ENCODE measurements at places on chromosomes 7 and 10.

DNA sequence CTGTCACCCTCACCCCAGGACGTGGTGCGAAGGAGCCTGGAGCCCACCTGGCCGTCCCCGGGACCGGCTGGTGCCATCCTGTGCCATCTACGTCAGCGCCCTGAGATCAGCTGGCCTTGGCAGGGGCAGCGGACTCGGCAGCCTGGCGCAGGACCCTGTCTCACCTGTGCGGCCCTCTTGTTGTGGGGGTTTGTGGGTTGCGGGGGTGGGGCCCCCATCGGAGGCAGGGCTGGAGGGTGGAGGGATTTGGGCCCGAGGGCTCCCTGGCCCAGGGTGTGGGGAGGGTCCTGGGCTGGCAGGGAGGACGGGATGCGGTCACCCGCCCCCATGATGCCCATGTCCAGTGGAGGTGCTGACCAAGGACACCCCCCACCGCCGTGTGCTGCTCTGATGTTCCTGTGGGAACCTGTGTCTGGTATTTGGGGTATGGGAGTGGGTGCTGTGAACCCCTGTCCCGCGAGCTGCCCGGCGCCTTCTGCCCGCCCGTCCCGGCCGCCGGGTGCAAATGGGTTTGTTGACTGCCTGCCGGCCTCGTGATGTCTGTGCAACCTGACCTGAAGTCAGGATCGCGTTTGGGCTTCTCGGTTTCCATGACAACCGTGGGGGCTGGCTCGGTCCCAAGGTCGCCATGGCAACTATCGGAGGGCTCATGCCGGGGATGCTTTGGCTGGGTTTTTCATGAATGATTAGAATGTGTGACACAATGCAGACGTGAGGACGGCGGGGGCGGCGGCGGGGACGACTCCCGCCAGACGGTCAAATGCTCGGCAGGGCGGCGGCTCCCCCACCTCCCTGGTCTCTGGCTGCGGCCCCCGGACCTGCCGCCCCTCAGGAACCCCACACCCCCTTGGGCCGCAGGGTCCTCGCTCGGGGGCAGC lies 7.3 kb downstream of the MAFK start:
- peak; percentile 82 for DNase-seq

DNA sequence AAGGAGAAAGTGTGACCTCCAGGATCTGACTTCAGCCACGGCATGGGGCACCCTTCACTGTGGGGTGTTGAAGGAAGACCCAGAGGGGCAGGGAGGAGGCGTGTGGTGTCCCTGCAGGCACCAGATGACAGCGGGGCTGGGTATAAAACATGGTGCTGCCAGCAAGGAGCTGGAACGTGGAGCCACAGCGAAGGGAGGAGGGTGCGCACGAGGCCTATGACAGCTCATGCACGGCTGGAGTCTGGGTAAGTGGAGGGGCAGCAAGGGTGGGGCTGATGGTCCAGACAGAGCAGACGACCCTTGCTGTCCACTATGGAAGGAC lies 27.8 kb upstream of the FOXL3 start:
- DNase-seq: no peak

- no peak for DNase-seq
Observed at GRCh38 chr7:105778956-105779355, 97.4 kb downstream of the ATXN7L1 start.

DNA sequence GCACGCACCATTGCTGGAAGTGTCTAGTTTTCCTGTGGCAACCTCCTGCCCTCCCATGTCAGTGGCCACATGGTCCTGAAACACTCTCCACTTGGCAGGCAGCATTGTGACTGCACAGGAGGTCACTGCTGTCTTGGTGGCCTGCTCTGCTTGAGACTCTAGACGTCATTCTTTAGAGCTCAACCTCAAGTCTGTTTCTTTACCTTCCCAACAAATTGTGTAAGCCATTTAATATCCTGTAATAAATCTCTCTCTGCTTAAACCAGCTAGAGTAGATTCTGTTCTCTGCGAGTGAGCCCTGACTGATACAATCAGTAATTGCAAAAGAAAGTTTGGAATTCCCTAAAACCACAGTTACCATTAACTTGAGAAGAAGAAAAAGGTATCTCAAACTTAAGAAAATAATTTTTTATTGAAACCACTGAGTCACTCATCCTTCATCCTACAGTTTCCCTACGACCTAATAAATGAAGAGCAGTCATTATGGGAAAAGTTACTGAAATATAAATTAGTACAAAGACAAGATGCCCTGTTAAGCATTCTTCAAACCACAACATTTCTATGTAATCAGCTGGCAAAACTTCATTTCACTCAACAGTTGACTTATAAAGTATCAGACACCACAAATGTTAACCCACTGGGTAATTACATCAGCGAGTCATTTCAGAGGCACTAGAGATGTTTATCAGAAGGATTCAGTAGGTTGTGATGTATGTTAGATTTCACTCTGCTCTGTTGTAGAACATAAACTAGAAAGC lies 18.0 kb downstream of the SLC25A13 start:
- no peak for DNase-seq

DNA sequence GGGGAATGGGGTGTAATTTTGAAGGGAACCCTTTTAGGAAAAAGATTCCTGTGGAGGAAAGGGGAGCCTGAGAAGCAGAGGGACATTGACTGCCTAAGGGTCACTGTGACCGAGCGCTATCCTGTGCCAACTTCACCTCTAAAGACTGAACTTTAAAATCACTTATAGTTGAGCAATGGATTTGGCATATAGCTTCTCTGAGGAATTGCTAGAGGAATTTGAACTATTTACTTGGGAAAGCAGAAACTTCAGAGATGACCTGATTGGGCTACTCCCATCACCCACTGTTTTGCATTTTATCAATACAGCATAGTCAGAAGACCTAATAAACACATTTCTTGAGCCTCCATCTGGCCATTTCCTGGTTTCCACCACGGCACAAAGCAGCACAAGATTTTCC lies 23.7 kb upstream of the WNT16 start:
- no peak for DNase-seq

- no peak for DNase-seq
Observed at GRCh38 chr7:17347401-17347800, 48.9 kb downstream of the AHR start.

GRCh38 chr10:118521415-118522117 lies 73.9 kb downstream of the PRLHR start:
- no peak for DNase-seq

DNA sequence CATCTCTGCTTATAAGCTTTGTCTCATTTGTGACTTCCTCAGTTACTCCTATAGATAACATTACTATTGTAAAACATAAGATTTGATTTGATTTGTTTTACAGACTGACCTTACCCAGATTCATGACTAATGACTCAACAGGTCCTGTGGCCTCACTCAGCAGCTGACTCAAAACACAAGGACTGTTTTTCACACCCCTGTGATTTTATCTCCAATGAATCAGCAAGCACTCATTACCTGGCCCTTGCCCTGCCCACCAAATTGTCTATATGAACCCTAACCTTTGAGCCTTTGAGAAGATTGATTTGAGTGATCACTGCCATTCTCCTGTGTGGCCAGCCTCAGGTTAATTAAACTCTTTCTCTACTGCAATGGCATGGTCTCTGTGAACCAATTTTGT lies 1064.6 kb upstream of the LRRTM3 start:
- no peak for DNase-seq

GRCh38 chr10:76149602-76150138 lies 718.2 kb downstream of the LRMDA start:
- DNase-seq: no peak

DNA sequence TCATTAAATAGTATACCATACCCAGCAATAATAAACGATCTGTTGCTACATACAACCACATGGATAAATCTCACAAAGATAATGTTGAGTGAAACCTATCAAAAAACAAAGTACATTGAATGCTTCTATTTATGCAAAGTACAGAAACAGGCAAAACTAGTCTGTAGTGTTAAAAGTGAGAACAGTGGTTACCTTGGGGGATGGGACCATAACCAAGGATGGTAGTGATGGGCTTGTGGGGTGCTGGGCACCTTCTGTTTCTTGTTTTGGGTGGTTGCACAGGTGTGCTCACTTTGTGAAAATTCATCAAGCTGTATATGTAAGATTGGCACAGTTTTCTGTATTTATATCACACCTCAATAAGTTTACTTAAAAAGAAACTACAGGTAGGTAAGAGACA lies 105.7 kb downstream of the ATE1 start:
- DNase-seq: no peak

- no peak for DNase-seq
Observed at GRCh38 chr7:71237945-71238344, 106.0 kb downstream of the GALNT17 start.

DNA sequence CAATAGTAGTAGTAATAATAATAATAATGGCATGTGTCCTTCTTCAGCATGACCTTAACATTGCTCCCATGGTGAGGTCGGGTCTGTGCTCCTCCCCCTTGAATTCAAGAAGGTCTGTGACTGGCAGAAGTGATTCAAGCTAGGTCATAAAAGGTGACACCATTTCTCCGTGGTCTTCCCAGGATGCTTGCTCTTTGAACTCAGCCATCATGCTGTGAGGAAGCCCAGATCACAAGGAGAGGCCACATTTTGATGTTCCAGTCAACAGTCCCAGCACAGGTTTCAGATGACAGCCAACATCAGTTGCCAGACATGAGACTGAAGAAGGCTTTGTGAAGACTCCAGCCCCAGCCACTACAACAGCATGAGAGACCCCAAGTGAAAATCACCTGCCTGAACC lies 83.9 kb downstream of the SEPTIN14 start:
- DNase-seq: no peak

DNA sequence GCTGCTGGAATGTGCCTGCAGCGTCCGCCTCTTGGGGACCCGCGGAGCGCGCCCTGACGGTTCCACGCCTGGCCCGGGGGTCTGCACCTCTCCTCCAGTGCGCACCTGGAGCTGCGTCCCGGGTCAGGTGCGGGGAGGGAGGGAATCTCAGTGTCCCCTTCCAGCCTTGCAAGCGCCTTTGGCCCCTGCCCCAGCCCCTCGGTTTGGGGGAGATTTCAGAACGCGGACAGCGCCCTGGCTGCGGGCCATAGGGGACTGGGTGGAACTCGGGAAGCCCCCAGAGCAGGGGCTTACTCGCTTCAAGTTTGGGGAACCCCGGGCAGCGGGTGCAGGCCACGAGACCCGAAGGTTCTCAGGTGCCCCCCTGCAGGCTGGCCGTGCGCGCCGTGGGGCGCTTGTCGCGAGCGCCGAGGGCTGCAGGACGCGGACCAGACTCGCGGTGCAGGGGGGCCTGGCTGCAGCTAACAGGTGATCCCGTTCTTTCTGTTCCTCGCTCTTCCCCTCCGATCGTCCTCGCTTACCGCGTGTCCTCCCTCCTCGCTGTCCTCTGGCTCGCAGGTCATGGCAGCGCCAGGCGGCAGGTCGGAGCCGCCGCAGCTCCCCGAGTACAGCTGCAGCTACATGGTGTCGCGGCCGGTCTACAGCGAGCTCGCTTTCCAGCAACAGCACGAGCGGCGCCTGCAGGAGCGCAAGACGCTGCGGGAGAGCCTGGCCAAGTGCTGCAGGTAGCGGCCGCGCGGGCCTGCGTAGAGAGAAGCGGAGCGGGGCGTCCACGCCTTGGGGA lies 645 bp downstream of the SLC26A4 start:
- DNase-seq: peak; percentile 28

DNA sequence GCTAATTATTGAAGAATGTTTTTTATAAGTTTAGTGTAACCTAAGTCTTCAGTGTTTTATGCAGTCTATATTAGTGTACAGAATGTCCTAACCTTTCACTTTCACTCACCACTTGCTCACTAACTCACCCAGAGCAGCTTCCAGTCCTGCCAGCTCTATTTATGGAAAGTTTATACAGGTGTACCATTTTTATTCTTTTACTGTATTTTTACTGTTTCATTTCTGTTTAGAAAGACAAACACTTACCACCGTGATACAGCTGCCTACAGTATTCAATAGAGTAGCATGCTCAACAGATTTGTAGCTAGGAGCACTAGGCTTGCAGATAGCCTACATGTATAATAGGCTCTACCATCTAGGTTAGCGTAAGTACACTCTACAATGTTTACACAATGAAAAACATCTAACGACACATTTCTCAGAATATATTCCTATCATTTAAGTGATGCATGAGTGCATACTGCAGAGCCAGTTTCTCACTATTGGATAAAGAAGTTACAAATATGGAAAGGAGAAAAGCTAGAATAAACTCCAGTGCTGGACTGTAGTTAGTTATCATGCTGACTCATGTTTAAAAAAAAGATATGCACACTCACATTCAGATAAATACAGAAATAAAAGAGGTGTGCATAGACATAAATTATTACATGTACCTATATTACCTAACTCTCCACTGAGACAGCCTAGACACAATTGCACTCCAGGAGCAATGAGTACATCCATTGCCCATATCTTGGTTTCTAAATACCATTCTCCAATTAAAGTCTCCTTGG lies 30.4 kb downstream of the STEAP1B start:
- DNase-seq: no peak

GRCh38 chr10:102613785-102614184 lies 30.5 kb upstream of the TRIM8 start:
- DNase-seq: no peak

DNA sequence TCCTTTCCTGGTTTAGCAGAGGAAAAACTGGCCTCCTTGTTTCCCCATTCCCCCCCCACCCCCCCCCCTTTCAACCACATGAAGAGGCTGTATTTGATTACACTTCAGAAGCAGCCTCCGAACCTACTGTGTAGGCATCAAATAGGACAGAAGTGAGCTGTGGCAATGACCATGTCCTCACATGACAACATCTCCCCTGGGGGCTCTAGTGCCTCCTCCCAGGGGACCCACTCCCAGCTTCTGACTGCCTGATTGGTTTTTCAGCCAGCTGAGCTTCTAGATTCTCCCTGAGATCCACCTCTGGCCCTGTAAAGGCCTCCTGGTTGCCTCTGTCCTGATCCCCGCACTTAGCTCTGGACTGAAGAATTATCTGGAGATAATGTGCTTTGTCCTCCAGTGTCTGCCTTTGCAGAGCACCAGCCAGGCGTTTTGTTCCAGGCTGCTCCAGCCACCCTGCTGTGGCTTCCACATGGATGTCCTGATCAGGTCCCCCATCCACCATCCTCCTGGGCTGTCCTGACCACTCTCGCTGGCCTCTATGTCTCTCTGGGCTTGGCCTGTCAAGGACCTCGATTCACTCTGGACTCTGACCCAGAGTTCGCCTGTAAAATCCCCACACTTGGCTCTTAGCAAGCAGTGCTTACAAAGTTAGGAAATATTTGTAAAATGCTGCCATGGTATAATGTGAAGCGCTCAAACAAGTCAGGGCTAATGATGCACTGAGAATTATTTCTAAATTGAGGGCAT lies 42.4 kb upstream of the TOMM7 start:
- no peak for DNase-seq

- DNase-seq: no peak
Observed at GRCh38 chr7:147937428-147937827, 653.1 kb upstream of the C7orf33 start.

- no peak for DNase-seq
Observed at GRCh38 chr10:125163803-125164202, 3.4 kb upstream of the CTBP2 start.

GRCh38 chr7:124758327-124758726 lies 7.3 kb downstream of the GPR37 start:
- no peak for DNase-seq

DNA sequence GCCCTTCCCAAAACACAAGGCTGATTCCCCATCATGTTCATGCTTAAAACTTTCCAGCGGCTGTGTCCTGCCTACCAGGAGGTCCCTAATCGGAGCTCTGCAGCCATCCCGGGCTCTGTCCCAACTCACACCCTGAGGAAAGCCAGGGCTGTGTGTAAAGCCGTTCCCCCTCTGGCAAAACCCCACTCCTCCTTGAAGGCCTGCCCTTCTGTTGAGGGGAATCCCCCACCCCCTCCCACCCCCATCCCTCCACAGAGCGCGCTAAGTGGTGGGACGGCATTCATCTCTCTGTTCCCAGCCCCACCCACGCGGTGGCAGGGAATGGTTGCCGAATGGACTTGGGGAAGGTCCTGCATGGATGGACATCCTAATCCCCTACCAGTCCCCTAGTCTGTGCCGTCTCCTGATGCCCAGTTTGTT lies 667 bp upstream of the TMEM120A start:
- no peak for DNase-seq

- DNase-seq: no peak
Observed at GRCh38 chr7:36564489-36564888, 159.8 kb downstream of the AOAH start.

Measured in amniotic stem cell (primary cell).